Stimulated activated CD8-positive, alpha-beta memory T cell treated with anti-CD3 and anti-CD28 coated beads, Interleukin-15, amount 100 ng/mL, for 24 hours (primary cell): ENCODE measurements at places on chromosomes 7 and 10.

- no peak for DNase-seq
Measured at GRCh38 chr10:129927351-129928120, 36.5 kb downstream of the EBF3 start.

- DNase-seq, result no peak
Measured at GRCh38 chr7:100465702-100466311, 1.7 kb upstream of the SPACDR start.

DNA sequence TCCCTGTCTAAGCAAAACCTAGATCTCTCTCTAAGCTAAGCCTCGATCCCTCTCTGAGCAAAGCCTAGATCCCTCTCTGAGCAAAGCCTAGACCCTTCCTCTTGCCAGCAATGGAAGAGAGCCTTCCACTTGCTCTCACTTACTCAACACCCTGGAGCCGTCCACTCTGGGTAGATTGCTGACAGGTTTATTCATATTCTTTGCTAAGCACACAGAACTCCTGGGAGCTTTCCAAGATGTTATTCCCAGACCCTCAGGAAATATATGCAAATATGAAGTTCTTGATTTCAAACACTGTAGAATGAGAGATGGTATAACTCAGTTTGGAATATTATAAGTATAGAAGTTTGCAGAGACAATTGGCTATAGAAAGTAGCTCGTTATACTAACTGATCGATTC is 503.8 kb upstream of the CELF2 start:
- DNase-seq, result no peak

DNA sequence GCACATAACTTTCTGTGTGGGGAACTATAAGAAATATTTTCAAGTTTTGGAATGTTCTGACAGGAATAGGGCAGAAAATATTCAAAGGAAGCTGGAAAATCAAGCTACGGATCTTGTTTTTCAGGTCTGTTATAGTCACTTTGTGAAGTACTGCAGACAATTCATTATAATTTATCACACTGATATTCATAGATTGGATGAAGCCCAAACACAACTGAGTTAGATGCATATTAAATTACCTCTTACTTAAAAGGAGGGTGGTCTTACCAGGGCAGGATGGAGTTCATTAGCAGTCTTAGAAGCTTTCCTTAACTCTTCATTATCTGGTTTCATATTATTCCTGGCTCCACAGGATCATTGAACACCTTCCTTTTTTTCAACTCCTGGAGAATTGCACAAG is 242.3 kb downstream of the DYNC1I1 start:
- DNase-seq, result no peak

GRCh38 chr10:600876-601659 is 88.4 kb downstream of the DIP2C start:
- no peak for DNase-seq

DNA sequence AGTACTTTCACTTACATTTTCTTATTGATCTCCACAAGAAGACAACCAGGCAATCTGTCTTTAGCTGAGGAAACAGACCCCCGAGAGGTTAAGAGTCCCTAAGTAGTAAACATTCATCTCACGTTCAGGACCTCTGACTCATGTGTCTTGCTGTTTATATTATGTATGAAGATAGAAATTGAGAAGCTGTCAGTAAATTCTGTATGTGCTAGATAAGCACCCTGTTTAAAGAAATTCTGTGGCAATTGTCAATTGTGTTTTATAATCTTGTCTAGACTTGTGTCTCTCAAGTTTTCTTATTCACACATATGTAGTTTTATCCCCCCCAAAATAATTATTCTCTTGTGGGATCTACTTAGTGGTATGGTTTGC is 14.5 kb downstream of the ADK start:
- DNase-seq, result no peak

DNA sequence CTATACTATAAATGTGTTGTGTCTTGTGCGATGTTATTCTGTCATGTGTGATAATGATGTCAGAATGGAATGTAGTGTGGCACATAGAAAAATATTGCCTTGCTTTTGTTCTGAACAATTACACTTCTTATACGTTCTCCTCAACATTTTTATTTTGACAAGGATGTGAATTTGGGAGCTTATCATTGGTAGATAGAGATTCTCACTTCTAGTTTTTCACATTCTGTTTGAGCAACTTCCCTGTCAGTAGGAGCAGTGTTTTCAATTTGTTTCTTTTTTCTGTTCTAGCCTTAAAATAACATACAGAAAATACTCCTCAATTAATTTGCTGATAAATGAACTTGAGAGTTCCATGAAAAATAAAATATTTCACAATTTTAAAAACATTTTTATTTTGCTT is 17.6 kb downstream of the SUN3 start:
- DNase-seq, result no peak

DNA sequence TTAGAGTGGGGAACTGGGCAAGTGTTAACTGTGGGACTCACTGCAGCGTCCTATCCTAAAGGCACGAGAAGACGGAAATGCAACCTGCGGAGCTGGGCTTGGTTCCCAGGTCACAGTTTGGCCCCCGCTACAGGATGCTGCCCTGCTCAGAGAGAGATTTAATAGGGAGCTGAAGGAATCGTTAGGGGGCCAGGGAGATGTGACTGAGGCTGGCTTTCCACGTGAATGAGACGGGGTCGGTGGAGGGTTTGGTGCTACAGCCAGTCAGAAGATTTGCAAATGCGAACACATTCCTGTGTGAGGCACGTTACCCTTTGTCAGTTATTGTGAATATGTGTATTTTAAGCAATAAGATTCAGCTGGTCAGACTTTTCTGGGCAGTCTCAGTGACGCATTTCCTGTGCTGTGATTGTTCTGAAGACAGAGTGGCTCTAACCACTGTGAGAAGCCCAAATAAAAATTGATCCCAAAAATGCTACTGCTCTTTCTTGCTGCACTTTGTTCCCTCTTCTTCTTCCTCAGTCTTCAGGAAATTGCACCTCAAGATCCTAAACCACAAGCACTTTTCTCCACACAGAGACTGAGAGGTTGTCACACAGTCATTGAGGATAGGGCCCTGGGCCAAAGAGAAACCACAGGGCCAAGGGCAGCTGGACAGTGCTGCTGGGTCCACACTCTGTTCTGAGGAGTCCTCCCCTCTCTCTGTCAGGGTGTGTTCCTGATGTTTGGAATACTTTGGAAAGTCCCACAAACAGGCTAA is 21.2 kb downstream of the CYP17A1 start:
- DNase-seq, result no peak

DNA sequence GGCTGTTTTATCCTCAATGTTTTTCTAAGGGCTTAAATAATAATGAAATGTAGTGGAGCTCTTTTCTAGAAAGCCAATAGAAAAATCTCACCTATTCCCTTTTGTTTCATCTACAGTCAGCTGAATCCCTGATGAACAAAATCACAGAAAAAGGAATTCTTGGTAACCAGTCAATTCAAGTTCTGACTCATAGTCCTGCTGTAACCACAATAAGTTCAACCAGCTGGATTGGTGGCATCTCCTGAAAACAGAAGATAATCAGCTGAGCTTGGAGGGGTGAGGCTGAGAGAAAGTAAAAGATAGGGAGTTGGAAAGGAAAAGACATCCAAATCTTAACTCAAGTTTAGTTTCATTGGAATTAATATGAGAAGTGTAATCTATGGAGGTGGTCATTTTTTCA is 772.1 kb downstream of the CCSER2 start:
- no peak for DNase-seq

GRCh38 chr10:70362328-70362727 is 20.1 kb downstream of the LRRC20 start:
- no peak for DNase-seq
